ENCODE measurements at places on chromosomes 12 and 14.

DNA sequence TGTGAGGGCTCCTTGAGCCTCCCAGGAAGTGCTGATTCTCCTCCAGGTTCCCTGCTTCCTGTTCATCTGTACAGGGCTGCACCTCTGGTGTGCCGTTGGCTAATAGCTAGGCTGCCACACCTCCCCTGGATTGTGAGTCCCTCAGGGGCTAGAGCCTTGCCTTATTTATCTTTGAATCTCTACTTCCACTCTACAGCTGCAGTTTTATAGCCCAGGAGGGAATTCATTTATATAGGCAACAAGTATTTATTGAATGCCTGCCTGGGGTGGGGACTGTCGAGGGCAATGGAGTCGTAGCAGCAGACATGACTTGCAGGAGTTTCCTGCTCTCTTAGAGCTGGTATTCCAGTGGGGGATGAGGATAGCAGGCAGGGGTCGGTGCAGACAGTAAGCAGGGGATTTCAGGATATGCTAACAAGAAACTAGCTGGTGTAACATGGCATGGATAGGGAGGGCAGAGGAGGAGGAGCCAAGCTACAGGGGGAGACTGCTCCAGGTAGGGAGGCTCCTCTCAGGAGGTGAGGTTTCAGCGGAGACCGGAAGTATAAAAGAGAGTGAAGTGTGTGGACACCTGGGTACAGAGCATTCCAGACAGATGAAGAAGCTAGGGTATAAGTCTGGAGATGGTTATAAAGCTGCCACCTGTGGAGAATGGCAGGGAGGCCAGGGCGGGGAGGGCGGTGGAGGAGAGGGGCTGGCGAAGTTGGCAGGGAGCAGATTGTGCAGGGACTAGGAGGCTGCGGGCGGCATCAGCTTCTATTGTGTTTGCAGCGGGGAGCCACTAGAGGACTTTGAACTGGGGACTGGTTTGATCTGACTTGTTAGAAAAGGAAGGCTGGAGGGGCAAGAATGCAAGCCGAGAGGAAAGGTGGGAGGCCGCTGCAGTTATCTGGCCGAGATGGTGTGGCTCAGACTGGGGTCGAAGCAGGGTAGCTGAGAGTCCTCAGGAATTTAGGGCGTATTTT is 17.2 kb downstream of the USP30 start:
- peak; percentile 68 for DNase-seq

GRCh38 chr12:38155526-38156496 is 160.8 kb upstream of the ALG10B start:
- no peak for DNase-seq

DNA sequence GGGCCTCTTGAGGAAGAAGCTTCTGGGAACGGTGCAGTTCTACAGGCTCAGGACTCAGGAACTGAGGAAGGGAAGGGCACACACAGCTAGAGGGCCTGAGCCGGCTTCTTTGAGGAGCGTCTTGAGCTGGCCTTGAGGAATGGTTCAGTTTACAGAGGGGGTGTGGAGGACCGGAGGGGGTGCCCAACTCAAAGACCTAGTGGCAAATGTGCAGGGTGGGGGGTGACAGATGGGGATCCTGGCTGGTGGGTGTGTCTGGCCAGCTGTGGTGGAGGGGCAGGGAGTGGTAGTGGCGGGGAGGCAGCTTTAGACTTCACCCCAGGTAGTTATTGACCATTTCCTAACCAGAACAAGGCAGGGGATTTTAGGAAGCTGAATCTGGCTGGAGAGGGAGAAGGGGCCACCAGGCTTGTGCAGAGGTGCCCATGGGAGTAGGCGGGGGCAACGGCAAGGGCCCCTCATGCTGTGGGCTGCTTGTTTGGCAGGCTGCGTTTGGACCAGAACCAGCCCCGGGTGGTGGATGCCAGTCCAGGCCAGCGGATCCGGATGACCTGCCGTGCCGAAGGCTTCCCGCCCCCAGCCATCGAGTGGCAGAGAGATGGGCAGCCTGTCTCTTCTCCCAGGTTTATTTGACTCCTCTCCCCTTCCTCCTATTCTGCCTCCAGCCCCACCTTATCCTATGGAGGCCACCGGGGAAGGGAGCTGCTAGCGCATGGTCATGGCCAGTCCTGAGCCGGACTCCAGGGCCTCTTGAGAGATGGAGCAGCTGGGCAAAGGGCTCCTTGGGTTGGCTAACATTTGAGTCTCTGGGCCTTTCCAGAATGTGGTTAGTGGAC is 27.8 kb downstream of the PAPLN start:
- no peak for DNase-seq

DNA sequence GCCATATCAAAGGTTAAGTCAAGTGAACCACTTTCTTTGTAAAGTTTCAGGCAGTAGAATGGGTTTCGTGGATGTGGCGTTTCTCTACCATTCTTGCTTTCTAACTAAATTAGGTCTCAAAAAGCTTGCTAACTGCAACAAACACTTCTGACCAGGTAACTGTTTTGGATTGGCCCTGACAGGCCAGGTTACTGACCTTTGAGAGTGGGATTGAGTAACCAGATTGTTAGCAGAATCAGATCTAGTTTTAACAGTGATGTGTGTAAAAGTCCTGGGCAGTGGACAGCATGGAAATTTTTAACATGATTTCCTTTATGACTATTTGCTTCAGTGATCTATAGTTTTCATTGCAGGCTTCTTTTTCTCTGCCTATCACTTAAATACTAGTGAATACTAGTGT is 57.9 kb downstream of the TMTC3 start:
- DNase-seq = no peak

DNA sequence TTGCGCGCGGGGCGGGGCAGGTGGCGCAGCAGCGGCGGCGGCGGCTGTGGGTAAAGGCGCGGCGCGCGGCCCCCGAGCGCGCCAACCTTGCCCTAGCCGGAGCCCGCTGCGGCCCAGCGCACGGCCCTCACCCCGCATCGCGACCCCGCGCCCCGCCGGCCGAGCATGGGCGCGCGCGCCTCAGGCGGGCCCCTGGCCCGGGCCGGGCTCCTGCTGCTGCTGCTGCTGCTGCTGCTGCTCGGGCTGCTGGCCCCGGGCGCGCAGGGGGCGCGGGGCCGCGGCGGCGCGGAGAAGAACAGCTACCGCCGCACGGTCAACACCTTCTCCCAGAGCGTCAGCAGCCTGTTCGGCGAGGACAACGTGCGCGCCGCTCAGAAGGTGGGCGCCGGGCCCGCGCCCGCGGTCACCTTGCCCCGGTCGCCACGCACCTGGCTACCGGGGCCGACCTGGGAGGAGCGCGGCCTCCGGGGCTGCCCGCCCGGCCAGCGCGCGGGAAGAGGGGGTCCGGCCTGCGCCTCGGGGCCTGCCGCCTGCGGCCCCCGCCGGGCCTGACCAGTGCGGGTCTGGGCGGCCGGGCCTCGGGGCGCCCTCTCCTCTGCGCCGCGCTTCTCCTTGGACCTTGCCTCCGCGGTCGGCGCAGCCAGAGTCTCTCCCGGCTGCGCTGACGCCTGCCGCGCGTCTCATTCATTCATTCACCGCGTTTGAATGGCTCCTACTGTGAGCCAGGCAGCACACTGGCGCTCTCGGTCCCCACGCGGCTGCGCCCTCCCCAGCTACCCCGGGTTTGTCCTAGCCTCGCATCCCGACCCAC is at the start of gene BRI3BP:
TSS of gene BRI3BP (plus strand) at position 20 of the 811 bp plus-strand sequence. CDS start at position 166, 146 bp downstream.
- peak; percentile 65 for DNase-seq

DNA sequence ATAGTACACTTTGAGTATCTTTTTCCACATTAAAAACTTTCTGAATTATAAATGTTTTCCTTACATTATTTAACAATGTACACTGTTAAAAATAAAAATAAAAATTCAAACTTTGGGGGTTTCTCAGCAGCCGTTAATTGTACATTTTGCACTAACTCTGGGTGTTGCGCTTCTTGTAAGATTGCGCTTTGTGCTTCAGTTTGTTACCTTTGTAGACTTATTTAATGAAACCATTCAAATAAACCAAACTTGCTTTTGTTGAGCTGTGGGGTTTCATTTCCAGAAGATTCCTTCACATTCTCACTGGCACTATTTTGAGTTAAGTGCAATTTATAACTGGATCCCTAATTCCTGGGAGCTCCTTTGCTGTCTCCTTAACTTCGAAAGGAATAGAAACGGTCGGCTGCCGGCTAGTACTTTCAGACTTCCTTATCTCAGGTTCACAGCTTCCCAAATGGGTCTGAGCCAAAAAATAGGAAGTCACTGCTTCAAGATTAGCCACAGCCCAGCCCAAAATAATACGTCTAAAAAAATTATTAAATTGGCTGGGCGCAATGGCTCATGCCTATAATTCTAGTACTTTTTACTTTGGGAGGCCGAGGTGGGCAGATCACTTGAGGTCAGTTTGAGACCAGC is 38.2 kb downstream of the RAD52 start:
- DNase-seq = no peak

GRCh38 chr12:104457746-104458693 is 1.3 kb downstream of the CHST11 start:
- peak; percentile 75 for DNase-seq

- peak; percentile 64 for DNase-seq
Observed at GRCh38 chr12:122023339-122024131, 1.9 kb downstream of the BCL7A start.

DNA sequence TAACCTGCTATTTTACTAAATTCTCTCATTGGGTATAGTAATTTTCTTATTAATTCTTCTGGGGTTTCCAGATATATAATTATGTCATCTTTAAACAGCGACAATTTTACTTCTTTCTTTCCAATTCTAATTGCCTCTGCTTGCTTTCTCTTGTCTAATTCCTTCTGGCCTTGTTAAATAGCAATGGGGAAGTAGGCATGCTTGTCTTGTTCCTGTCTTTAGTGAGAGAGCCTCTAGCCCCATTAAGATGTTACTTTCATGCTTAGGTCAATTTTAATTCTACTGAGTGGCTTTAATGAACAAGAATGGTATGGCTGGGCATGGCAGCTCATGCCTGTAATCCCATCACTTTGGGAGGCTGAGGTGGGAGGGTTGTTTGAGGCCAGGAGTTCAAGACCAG is 31.7 kb downstream of the LRTM2 start:
- no peak for DNase-seq

DNA sequence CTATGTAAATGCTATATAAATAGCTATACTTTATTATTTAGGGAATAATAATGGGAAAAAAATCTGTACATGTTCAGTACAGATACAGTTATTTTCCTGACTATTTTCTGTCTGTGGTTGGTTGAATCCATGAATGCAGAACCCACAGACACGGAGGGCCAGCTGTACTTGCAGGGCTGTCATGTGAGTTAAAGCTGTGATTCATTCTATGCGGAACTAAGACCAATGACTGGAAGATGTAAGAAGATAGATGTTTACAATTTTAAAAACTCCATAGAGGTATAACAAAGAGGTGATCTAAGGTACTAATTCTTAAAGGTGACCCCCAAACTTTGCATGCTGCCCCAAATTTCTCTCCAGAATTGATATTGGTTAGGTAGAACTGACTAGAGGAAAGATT is 14.6 kb downstream of the PCNX4 start:
- no peak for DNase-seq

DNA sequence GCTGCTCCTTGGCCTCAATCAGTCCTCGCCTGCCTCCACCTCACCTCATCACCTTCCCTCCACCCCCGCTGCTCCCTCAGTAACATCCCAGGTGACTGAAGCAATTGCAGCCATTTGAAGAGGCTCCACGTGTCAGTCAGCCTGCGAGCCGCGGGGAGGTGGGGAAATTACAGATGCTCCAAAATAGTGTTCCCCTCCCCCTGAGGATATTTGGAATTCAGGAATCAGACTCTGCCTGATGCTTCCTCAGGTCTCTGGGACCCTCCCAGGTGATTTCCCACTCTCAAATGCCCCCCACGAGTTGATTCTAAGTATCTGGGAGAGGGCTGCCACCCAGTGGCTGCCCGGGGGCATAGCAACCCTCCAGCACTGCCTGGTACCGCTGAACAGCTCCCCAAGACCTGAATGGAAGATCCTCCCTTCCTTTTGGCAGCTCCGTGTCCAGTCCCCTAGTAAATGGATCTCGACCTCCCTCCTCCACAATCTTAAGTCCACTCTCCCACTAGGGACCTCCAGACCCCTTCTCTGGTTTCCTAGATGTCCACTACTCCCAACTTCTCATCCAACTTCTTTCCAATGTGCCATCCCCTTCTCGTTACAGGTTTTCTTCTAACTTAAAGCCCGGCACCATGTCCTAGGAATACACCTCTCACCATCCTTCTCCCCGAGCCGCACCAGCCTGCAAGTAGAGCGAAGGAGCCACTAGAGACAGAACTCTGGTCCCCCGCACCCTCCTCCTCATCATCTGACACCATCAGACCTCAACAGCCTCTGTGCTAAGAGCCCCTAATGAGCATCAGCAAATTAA is 1.4 kb upstream of the ASIC1 start:
- peak; percentile 79 for DNase-seq

- DNase-seq = no peak
Observed at GRCh38 chr12:22491034-22491433, 53.3 kb downstream of the C2CD5 start.

- no peak for DNase-seq
Observed at GRCh38 chr12:29795715-29796114, 12.0 kb upstream of the TMTC1 start.

DNA sequence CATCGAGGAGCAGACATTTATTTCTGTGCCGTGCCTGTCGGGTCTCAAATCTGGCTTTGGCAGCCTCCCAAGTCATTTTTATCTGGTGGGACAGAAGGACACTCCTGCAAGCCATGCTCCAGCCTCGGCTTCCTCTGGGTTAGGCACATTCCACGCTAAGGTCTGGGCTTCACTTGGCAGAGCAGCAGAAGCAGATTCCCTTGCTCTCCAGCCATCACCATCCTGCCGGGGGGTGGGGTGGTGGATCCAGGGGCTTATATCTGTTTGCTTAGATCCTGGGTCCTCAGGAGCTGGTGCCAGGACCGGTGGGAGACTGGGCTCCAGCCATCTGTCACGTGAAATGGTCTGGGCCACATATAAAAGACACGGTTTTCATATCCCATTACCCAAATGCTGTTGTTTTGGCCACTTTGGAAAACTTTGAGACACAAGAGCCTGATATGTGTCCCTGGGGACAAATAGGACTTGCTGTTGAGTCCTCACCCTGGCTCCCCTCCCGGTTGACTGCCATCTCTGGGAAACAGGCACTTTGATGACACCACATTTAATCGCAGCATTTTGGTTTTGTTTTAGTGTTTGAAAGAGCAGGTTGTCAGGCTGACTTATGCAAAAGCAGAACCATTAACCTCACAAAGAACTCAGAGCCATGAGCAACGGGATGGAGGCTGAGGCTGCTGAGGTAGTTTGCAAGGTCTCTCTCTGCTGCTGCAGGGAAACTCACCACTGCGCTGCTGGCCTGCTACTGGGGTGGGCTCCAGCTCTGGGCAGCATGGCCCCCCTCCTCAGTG is 69.6 kb upstream of the PRMT8 start:
- DNase-seq = peak; percentile 25

DNA sequence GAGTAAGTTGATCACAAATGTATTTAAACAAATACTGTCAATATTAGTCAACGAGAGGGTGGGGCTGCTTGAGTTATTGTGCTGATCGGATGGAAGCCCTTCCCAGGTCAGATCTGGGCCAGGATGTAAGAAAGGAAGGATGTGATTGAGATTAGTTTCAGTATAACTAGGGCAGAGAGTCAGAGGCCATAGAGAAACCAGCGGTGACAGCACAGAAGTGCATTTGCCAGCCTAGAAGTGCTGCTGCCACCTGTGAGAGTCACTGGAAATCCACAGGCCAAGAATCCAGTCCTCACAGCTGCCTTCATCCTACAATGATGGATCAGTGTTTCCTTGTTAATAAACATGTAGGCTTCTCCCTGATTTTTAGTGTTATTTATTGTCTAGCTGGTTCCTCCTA is 9.8 kb upstream of the FERMT2 start:
- DNase-seq = no peak

Data from iPS-NIHi11 (cell line).